Fibroblast of the aortic adventitia (primary cell): ENCODE measurements at places on chromosomes 16 and 17. TPM values are rescaled to one million over a fixed set of nuclear protein-coding genes. Genes with fewer than 3 reads are reported as not detected.

Gene ADGRG1
- total RNA-seq: 1.6 and 9.8 TPM in 2 replicates

Gene PRSS8
- not detected in 2 replicates for total RNA-seq

Gene MRPL10
- total RNA-seq: 5.8 and 28.0 TPM in 2 replicates

Gene TEKT5
- 0.09 TPM in 1 of 2 replicates, not detected in the other for total RNA-seq

Gene OR2C1
- total RNA-seq: 0.09 TPM in 1 of 2 replicates, not detected in the other

Gene SOX8
- 0.09 and 0.33 TPM in 2 replicates for total RNA-seq

Gene HCRT
- not detected in 2 replicates for total RNA-seq

Gene KRTAP9-4
- total RNA-seq: not detected in 2 replicates

Gene HOXB5
- total RNA-seq: 0.27 and 0.57 TPM in 2 replicates

Gene SMURF2
- 38.2 and 90.9 TPM in 2 replicates for total RNA-seq

Gene TM4SF5
- total RNA-seq: not detected in 2 replicates

Gene TBC1D3B
- total RNA-seq: 0.36 and 3.5 TPM in 2 replicates

Gene CETP
- total RNA-seq: not detected in 2 replicates

Gene CDK5RAP3
- 49.5 and 109 TPM in 2 replicates for total RNA-seq

Gene CDK5R1
- total RNA-seq: 0.49 and 1.4 TPM in 2 replicates

Gene MYH10
- total RNA-seq: 85.7 and 404 TPM in 2 replicates

Gene CSH2
- not detected in 2 replicates for total RNA-seq

Gene INCA1
- total RNA-seq: 0.36 TPM in 1 of 2 replicates, not detected in the other

Gene LYRM1
- total RNA-seq: 31.6 and 49.8 TPM in 2 replicates

Gene HLF
- 4.4 TPM in 1 of 2 replicates, not detected in the other for total RNA-seq

Gene CIBAR2
- total RNA-seq: not detected in 2 replicates

Gene C17orf50
- total RNA-seq: not detected in 2 replicates

Gene SULT1A4
- 0.81 and 1.3 TPM in 2 replicates for total RNA-seq

Gene CACNG3
- not detected in 2 replicates for total RNA-seq
